ENCODE measurements at places on chromosomes 5 and 9. TPM values are rescaled to one million over a fixed set of nuclear protein-coding genes. Genes with fewer than 3 reads are reported as not detected.
A peak's percentile ranks its signal among the peaks of the same experiment; 100 is the strongest.

GRCh38 chr9:4313144-4313543, 13.3 kb upstream of the GLIS3 start:
- H3K27ac ChIP-seq: no peak overlapping the region
- no peaks in the 10 kb centered on the region for H3K27me3 ChIP-seq
- no peaks in the 10 kb centered on the region for H3K4me1 ChIP-seq
- no peaks in the 10 kb centered on the region for H3K36me3 ChIP-seq
- H3K4me3 ChIP-seq: no peak overlapping the region

MSX2 gene
- 0.17 TPM for total RNA-seq

SPAAR gene
- not detected for total RNA-seq

- no peaks in the 10 kb centered on the region for H3K4me1 ChIP-seq
- no peaks in the 10 kb centered on the region for H3K27me3 ChIP-seq
- no peak overlapping the region for H3K4me3 ChIP-seq
- H3K27ac ChIP-seq: no peak overlapping the region
- H3K36me3 ChIP-seq: no peaks in the 10 kb centered on the region
Measured at GRCh38 chr9:70679845-70680244, 265.4 kb upstream of the KLF9 start.

- peak; percentile 94 for DNase-seq
- peaks cover 17% of the 10 kb centered on the region for H3K4me1 ChIP-seq
- H3K36me3 ChIP-seq: no peaks in the 10 kb centered on the region
- H3K27me3 ChIP-seq: no peaks in the 10 kb centered on the region
- H3K4me3 ChIP-seq: peak overlapping the region; percentile 24
Measured at GRCh38 chr5:160166069-160166972, 47.1 kb upstream of the PWWP2A start.

PCDHGB6 gene
- total RNA-seq: 8.1 TPM

Measured in GM23338 (cell line).